Fibroblast of pulmonary artery (primary cell): ENCODE measurements at places on chromosomes 12 and 14.
A peak's percentile ranks its signal among the peaks of the same experiment; 100 is the strongest.

GRCh38 chr12:118299791-118300460 lies 72.8 kb downstream of the TAOK3 start:
- no peak for DNase-seq

DNA sequence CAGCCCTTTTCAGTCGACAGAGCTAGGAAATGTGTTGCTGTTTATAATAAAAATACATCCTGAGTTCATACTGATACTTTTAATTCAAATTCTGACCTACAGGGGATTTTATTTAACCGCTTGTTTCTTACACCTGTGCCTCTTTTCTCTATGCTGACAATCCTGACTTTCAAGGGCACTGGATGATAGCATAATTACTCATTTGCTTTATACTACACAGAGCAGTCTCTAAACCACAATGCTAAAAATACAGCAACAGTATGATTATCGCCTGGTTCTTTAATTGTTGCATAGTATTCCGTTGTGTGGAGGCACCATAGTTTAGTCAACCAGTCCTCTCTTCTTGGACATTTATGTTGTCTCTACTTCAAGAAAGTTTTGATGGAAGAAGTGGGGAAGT lies 372.9 kb downstream of the DPF3 start:
- no peak for DNase-seq

GRCh38 chr12:89880690-89881350 lies 172.2 kb upstream of the ATP2B1 start:
- DNase-seq: no peak

- no peak for DNase-seq
Measured at GRCh38 chr14:73489481-73490175, 1.1 kb upstream of the RIOX1 start.

DNA sequence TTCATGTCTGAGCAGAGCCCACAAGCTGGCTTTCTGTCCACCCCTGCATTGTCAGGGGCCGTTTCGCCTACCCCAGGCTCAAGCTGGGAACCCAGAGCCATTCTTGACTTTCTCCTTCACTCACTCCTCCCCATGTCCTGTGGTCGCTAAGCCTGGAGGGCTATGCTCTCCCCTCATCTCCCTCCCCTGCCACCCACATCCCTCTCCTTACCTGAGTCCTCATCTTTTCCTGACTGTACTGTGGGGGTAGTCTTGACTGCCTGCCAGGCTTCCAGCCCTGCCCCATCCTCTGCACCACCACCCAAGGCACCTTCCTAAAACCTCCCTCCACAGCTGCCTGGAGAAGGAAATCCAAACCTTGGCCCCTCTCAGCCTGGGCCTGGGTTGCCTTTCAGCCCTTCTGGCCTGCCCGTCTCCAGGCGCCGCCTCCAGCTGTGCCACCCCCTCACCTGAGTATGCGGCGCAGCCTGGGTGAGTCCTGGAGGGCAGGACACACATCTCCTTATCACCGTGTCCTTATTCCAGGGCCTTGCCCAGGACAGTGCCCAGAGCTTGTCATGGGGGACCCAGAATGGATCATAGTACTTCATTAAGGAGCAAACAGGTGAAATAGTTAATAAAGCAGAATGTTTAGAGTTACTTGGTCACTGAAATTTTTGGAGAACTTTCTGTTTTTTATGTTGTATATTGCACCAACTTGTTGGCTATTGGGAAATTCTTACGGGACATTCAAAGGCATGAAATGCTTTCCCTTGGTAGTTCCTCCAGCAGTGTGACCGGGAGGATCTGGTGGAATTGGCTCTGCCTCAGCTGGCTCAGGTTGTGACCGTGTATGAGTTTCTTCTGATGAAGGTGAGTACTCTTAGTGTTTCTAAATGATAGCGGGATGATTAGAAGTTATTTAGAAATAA lies 14.5 kb downstream of the ZNF839 start:
- DNase-seq: no peak

DNA sequence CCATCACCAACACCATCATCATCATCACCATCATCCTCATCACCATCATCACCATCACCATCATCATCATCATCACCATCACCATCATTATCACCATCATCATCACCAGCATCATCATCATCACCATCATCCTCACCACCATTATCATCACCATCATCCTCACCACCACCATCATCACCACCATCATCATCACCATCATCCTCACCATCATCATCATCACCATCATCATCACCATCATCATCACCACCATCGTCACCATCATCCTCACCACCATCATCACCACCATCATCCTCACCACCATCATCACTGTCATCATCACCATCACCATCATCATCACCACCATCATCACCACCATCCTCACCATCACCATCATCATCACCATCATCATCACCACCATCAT lies 113.0 kb upstream of the TMEM233 start:
- no peak for DNase-seq

- peak; percentile 6 for DNase-seq
Measured at GRCh38 chr14:30064454-30064853, 136.8 kb upstream of the PRKD1 start.

GRCh38 chr12:6917491-6918231 lies 3.3 kb downstream of the ENO2 start:
- DNase-seq: peak; percentile 42

DNA sequence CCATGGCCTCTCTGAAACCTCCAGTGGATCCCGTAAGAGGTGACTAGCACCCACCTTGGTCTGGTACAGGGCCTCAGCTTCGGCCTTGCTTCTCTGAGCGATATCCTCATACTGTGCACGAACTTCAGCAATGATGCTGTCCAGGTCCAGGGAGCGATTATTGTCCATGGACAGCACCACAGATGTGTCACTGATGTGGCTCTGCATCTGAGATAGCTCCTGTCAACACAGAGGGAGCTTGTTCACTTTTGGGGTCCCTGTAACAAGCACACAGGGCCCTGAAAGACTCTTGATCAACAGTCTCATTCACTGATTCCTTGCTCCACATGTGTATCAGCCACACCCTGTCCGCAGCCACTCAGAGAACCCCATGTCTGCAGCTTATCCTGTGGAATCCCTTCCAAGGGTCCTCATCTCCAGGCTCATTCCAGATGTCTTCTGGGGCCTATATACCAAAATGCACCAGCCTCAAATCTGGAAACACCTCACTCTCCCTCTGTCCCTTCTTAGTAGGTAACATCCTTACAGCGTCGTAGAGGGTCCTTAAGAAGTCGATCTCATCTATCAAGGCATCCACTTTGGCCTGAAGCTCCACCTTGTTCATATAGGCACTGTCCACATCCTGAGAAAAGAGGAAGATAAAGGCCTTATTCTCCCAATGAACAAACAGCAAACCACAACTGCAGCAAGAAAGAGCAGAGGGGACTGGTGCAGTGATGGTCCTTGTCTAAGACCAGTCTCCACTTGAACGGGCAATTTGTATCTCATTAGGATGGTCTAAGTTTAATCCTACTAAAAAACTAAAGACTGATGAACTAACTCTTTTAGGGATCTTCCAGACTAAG lies 3.5 kb downstream of the KRT3 start:
- no peak for DNase-seq

DNA sequence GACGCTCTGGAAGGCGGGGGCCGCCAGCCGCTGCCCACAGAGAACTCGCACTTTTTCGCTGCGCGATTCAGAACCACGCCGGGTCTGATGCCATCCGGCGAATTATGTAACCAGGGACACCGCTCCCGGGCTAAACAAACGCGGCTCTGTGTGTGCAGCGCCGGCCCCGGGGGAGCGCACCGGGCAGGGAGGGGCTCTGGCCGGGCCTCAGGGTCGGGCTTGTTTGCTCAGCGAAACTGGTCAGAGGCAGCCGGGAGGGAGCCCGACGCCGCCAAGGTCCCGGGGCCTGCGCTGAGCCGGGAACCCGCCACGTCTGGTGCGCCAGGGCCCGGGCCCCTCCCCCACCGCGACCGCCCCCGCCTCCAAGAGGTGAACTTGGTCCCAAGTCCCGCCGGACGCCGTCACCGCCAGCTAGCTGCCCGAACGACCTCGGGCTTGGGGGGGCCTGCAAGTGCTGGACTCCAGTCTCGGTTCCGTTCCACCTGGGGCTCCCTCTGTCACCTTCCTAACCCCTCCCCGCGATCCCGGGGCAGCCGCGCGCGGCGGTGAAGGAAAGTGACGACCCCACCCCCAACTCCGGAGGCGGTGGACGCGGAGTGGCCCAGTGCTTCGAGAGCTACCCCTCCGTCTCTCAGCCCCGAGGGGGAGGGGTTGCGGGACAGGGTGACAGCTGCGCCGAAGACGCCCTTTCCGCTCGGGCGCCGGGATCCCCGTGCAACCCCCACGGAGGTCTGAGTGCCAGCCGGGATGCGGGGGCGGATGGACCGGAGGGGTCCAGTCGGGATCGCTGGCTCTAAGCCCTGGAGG lies 848 bp downstream of the CTDSP2 start:
- peak; percentile 34 for DNase-seq

GRCh38 chr12:3158851-3159465 lies 81.8 kb downstream of the TSPAN9 start:
- peak; percentile 53 for DNase-seq

DNA sequence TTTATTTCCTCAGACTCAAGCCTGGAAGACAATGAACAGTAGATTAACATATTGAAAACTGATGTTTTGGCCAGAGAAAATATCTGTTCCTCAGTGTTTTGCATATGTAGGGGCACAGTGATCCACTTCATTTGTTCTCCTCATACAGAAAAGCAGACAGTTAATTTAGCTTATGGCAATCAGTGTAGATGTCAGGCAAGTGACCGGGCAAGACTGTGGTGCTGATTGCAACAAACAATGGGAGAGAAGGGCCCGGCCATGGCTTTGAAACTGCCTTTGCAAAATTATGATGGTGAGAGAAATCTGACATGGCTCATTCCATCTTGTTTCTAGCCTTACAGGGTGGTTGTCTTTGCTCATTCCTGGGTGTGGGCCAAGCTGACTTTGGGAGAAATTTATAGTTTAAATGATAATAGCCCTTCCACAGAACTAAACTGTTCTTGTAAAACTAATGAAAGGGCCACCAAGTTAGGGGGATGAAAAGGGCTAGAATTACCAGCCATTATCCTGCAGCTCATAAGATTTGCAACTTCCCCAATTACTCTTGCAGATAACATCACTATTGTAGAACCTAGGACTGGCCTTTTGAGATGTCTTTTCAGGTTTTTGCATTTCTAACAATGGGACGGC lies 220.3 kb downstream of the KTN1 start:
- no peak for DNase-seq

DNA sequence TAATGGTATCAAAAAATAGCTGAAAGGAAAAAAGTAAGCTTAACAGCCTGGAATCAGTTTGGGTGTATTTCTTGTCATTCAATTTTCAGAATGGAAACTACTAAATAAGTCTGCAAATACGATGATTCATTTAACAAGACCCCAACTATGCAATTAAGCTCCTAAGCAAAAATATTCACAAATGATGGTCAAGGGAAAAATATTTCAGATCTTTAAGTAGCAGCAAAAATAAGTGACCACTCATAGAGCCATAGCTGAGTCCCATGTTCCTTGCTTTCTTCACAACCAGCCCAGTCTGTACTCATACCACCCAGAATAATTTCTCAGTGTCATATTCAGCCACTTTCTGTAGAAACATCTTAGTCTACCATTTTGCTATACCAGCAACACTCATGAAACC lies 185.4 kb downstream of the PPM1H start:
- DNase-seq: no peak

- peak; percentile 37 for DNase-seq
Measured at GRCh38 chr12:76790564-76791552, 26.9 kb downstream of the ZDHHC17 start.

GRCh38 chr14:29454026-29454693 lies 473.5 kb downstream of the PRKD1 start:
- DNase-seq: no peak

DNA sequence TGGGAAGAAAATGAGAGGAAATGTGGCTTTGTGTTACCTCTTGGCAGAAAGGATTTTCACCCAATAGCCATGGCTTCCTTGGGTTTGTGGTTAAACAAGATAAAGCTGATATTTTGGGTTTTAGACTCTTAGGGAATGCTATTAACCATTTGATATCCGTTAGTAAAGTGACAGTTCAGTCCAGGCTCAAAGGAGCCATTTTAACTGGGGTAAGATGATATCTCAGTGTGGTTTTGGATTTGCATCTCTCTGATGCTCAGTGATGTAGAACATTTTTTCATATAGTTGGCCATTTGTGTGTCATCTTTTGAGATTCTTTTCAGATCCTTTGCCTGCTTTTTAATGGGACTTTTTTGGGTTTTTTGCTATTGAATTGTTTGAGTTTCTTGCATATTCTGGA lies 30.1 kb downstream of the IFT43 start:
- no peak for DNase-seq

GRCh38 chr12:67362526-67362925 lies 93.4 kb downstream of the CAND1 start:
- DNase-seq: no peak

DNA sequence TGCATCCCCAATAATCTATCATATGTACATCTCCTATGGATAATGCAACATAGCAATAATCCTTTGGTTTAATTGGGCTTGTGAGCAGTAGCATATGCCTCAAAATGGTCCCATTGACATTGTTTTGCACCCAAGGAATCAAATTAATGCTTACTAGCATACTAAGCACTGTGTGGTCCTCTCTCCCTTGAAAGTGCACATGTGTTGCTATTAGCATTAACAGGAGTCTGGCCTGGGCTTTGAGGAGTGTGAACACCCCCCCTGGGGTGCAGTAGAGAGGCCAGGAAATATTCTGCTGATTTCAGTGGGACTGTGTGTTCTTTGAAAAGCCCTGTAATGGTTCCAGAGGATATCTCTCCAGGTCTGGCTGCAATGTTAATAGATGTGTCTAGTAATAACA lies 1148.4 kb downstream of the VRK1 start:
- no peak for DNase-seq

DNA sequence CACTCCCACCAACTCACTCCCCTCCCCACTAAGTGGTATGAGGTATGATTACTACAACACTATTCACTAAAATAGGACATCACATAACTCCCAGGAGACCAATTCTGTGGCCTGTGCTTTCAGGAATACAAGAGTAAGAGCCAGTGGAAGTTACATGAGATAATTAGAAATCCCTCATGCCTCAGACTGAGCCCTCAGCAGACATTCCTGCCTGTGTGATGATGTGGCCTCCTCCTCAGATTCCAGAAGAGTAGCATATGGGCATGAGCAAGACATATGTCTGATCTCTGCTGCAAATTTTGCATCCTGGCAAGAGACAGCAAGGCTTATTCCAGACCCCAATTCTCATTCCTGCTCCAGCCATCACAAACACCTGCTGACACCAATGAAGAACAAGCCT lies 46.0 kb upstream of the BMP4 start:
- DNase-seq: peak; percentile 24

DNA sequence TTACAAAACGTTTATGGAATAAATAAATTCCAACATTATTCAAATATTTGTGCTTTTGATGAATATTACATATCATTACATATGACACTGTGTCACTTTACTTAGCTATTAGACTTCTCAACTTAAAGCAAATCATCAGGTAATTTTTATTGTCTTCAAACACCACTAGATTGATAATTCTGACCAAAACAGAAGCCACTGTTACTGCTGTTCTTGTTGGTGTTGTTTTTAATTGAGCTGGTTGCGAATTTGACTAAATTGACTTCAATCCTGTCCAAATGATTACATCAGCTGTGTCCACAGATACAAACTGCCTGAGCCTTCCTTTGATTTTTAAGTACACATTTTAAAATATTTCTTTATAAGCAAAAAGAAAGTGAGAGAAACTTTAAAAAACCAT lies 29.2 kb downstream of the PRKD1 start:
- no peak for DNase-seq

GRCh38 chr12:40647651-40648050 lies 44.6 kb upstream of the CNTN1 start:
- DNase-seq: no peak
